ENCODE measurements at places on chromosomes 3 and 15.

DNA sequence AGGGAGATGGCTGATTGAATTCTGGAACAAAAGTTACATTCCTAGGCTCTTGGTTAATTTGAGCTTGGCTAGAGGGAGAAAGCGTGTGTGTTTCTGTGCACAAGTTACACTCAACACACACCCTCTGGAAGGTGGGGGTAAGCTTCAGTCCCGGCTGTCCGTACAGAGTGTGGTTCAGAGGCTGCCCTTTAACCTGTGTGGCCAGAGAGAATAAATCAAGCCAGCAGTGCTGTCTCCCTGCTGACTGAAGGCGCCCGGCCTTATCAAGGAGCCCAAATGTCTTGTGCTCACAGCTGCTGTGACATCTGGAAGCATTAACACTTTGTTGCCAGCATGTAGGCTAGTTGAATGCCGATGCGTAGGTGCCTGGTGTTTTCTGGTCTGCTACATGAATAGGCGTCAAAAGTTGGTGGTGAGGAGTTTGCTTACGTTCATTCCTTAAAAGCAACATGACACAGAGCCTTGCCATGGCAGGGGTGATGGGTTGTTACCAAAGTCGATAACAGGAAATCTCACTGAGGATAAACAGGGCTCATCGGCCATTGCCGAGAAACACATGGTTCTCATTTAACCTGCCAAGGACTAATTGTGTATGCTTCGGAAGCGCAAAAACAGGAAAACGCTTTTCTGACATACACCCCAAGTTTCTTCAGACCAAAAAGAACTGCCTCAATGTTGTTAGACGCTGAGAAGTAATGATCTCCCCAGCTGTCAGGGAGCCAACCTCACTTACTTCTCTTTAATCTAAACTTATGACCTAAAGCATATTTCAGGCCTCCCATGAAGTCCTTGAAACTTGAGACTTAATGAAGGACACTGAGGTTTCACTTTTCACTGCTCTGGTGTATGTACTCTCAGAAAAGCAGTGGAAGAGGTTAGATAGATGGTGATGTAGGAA, 95.8 kb upstream of the CTDSPL start:
- no peak for DNase-seq

DNA sequence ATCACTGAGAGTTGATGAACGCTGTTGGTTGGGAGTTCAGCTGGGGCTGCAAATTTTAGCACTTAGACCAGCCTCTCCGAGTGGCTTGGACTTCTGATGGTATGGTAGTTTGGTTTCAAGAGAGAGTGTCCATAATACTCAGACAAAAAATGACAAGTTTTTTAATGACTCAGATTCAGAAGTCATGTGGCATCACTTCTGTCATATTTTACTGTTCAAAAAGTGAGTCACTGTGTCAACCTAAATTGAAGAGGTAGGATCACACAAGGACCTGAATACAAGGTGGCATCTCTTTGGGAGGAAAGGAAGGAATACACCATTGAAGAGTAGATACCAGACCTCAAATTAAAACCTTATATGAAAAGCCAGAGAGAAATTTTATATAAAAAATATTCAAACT, 99.1 kb upstream of the CHMP2B start:
- no peak for DNase-seq

DNA sequence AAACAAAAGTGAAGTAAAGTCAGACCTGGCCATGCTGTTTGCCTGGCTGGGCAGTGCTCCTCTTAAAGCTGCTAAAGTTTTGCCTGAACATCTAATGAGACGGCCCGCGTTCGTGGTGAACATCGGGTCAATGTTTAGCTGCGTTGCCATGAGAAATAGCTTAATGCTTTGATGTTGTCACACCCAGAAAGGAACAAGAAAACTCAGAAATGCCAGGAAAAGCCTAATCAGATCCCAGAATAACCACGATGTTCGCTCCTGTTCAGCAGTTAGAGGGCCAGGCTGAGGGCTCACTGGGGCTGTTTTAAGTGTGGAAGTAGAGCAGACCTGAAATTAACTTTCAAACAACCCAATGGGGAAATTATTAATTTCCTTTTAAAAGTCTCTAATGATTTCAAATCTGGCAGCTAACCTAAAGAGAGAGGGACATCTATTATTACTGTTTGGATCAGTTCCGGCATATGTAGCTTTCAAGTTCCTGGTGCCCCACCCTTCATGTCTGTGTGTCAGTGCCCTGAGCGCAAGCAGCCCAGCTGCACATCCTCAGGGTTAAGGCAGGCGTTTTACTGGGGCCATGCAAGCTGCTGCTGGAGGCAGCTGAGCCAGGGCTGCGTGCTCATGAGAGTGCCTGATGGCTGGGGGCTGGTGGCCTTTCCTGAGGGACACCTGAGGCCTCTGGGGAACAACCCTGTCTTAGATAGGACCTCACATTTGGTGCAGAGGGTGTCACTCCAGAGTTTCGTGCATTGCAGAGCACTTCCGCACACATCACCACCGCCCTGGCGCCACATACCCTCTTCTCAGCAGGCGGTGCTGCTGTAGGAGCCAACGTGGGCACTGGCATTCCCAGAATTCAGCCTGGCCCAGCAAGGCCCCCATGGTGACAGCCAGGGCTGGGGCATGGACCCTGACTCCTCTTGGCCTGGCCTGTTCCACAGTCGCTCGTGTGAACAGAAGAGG, 76.6 kb downstream of the LRRK1 start:
- no peak for DNase-seq

DNA sequence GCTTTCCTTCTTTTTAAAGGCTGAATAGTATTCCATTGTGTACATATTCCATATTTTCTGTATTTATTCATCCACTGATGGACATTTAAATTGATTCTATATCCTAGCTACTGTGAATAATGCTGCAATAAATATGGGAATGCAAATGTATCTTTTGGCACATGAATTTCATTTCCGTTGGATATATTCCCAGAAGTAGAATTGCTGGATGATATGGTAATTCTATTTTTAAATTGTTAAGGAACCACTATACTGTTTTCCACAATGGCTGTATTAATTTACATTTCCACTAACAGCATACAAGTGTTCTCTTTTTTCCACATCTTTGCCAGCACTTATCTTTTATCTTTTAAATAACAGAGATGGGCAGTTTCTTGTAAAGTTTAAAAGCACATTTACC, 302.7 kb downstream of the CTNNB1 start:
- DNase-seq = no peak

DNA sequence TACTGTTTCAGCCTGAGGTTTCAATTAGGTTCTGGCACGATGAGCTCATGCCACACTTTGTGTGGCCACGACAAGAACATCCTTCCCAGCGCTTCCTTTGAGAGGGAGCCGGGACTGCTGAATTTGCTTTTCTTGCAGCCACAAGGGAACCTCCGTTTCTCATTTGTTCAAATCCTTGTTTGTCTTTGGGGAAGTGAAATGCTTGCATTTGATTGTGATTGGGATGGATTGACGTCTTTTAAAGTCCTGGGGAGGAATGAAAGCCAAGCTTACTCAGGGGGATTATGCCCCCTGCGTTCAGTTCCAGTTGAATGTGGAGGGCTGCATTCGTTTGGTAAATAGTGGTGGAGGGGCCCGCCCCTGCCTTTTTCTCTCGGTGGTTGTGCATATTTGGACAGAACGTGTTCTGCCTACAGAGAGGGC, 277.6 kb downstream of the THSD4 start:
- DNase-seq = no peak

- no peak for DNase-seq
Measured at GRCh38 chr15:63764124-63764803, 69.5 kb downstream of the HERC1 start.

DNA sequence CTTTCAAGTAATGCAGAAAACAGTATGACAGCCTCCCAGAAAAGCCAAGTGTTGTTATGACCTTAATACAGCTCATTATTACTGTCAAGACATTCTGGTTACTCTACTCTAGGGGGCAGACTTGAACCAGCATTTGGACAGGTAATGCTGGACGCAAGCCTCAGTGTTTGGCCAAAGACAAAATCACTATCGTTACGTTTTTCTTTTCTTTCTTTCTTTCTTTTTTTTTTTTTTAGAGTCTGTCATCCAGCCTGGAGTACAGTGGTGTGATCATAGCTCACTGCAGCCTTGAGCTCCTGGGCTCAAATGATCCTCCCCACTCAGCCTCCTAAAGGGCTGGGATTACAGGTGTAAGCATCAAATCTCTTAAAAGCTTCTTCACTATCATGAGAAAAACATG, 29.4 kb upstream of the TMEM45A start:
- no peak for DNase-seq

GRCh38 chr3:89049119-89049518, 58.3 kb upstream of the EPHA3 start:
- no peak for DNase-seq

GRCh38 chr15:40115670-40116093, 7.0 kb upstream of the BMF start:
- DNase-seq = no peak

- no peak for DNase-seq
Measured at GRCh38 chr3:71083726-71084131, 499.8 kb downstream of the FOXP1 start.

Data from stimulated activated CD8-positive, alpha-beta memory T cell treated with anti-CD3 and anti-CD28 coated beads, Interleukin-7, amount 100 ng/mL, for 24 hours (primary cell).